ENCODE measurements at places on chromosomes 7 and 10. TPM values are rescaled to one million over a fixed set of nuclear protein-coding genes. Genes with fewer than 3 reads are reported as not detected.

PNLIPRP2 gene
- total RNA-seq = 1.1 TPM

FLNC gene
- 16.2 TPM for total RNA-seq

DKK1 gene
- total RNA-seq = 11.4 TPM

ASCC1 gene
- 29.2 TPM for total RNA-seq

CAV1 gene
- 473 TPM for total RNA-seq

C10orf67 gene
- total RNA-seq = not detected

OR2A42 gene
- total RNA-seq = not detected

GLUD1 gene
- 127 TPM for total RNA-seq

SLC26A4 gene
- total RNA-seq = 0.67 TPM

PIP gene
- total RNA-seq = not detected

- no peak for DNase-seq
These were observed 46.0 kb downstream of the ATAD1 start for GRCh38 chr10:87771871-87772500.

- DNase-seq = no peak
These were observed 49.1 kb downstream of the AOC1 start for GRCh38 chr7:150901160-150902035.

DNA sequence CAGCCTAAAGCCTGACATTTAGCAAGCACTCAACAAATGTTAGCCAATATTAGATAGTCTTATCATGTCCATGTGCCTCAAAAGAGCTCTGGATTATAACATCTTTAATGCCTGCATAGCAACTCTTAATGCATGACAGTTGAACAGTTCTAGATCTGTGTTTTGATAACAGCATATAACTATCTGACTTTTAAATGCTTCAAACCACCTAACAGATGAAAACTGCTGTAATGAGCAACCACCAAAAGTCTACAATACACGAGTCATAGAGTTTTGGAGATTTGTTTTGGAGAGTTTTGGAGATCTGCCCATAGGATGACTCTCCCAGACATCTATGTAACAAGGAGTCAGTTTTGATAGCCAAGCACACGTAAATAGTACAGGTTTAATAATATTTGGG is 227.3 kb downstream of the TWIST1 start:
- no peak for DNase-seq

- no peak for DNase-seq
These were observed at the start of gene GTF2IRD1 for GRCh38 chr7:74453322-74454011. TSS of gene GTF2IRD1 (plus strand) at chr7:74453906. CDS start at chr7:74508081, 54,175 bp downstream.

DNA sequence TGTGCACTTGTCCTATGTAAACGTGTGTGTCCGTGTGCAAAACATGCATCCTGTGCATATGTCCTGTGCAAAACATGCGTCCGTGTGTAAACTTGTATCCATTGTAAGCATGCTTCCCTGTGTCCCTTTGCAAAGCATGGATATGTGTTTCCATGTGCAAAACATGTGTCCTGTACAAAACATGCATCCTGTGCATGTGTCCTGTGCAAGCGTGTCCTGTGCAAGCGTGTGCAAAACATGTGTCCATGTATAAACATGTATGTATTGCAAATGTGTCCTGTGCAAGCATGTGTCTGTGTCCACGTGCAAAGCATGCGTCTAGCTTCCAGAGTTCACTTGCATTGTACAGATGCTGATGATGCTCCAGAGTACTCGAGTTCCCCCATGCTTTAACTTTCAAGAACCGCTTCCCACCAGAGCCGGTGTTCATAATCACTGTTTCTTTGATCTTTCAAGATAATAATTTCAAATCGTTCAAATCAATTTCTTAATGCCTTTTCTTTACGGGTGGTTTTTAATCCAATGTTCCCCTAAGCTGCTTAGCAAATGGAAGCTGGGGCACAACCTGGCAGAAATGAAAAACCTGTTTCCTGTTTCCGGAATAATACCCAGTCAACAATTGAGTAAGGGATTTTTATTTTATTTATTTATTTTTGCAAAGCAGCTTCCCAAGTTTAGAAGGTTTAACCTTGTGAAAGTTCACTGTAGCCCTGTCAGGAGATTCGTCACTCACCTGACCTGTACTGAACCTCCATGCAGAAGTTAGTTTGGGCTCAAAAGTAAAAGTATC is 641 bp upstream of the ASB13 start:
- DNase-seq = no peak

DNA sequence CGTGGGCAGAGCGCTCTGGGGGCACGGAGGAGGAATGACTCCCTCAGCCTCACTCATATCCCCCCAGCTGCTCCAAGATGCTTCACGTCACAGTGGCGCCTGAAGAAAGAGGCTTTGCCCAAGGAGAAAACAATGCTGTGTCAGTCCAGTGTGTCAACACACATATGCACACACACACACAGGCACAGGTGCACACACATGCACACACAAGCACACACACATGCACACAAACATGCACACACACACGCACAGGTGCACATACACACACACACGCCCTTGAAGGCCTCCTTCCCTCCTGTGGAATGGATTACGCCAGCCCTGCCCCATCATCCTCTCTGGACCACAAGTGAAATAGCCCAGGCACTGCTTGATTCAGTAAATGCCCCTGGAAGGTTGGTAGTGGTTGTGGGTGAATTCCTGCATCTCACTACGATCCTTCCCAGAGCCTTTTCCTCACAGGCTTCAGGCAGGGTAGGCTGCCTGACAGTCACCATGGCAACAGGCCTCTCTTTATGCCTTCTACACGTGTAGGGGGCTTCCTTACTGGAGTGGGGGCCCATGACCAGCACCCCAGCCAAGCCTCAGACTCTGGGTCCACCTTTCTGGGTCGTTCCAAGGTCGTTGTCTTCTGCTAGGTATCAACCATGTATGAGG is 371.5 kb upstream of the PODXL start:
- no peak for DNase-seq

DNA sequence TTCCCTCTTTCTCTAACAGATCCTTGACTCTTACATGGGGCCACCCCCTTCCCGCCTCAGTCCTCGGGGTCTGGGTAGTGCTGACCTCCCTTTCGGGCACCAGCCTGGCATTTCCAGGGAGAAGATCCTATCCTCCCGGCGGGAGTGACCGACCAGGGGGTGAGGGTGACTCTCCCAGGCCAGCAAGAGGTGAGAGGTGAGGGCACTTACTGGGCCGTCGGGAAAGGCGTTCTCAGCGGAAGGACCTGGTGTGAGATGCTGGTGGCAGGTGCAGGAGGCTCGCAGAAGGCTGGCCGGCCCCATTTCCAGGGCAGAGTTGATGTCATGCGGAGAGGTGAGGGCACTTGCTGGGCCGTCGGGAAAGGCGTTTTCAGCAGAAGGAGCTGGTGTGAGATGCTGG is 4.2 kb upstream of the FOXL3 start:
- DNase-seq = no peak

DNA sequence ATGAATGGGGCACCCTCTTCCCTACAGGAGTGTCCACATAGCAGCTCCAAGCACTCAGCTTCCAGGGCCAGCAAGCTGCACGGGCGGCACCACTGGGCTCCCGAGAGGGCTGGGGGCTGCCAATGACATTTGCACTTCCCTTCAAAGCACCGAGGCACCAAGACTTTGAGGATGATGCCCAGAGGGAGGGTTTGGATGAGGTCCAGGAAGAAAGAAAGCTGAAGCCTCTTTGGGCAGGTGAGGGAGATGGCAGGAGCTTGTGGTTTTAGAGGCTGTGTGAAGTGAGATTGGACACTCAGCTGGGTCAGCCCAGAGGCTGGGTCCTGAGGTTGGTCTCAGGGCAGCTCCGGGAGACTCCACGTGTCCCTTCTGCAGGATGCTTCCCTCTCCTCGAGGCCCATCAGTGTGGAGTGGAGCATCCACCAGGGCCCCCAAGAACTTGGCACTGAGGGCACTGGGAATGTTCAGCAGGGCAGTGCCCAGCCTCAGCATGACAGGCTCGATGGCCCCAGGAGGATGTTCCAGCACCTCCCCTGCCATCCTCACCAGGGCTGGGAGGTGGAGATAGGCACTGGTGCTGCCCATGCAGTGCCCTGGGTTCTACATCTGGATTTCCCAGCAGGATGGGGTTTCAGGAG is 54.9 kb upstream of the IGFBP3 start:
- no peak for DNase-seq

DNA sequence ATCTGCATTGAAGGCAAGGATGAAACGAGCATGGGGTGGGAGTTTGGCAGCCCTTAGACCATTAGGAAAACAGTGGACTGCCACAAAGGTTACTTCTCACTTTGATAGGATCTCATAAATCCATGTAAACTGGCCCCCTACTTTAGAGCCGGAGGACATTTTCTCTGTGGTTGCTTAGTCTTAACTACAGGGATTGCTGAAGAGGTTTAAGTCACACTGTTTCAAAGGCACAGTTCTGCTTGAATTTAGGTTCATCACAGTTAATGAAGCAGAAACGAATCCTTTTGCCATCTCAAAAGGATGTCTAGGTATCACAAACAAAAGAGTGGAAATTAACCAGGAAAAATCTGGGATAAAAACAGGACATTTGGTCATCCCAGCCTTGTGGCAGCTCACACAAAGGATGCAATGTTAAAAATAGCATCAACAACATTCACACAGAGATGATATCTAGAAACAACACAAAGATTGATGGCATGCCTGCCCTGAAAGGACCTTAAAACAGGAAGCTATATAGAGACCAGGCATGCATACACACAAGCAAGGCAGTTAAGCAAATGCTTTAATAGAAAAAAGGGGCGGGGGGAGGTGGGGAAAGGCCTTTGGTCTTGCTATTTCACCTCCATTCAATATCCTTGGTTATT is 74.0 kb downstream of the DOCK4 start:
- DNase-seq = no peak

DNA sequence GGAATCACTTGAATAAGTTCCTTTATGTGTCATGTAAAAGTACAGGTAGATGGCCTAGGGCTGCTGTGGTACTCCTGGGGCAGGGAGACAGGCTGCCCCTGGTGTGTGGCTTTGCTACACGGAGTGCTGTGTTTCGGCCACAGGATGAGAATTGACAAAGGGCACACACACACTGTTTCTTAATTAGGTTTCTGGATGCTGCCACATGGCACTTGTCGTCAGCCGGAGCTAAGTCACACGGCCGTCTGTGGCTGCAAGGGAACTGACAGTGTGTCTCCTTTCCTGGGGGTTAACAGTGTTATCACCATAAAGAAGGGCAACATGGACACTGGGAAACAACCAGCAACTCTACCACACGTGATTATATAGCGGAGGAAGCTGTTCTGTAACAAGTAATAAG is 55.7 kb upstream of the CREB5 start:
- no peak for DNase-seq

- DNase-seq = no peak
These were observed 27.4 kb downstream of the FAM241B start for GRCh38 chr10:69657430-69657829.

GRCh38 chr7:81014908-81015307 is 96.1 kb upstream of the SEMA3C start:
- no peak for DNase-seq

DNA sequence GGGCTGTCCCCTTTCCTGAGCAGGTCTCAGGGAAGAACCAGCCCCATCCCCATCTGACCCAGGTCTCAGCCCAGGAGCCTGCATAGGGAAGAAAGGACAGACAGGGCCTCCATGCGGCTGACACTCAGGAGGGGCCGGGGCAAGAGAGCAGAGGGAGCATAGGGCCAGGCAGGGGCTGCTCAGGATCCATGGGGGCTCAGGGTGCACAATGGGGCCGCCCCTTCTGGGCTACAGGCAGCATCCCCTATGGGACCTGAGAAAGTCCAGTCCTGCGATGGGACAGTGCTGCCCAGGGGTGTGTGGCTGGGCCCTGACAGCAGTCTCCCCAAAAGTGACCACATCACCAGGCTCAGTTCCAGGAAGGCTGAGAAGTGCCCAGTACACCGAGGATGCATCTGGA is 32.7 kb upstream of the ZNF735 start:
- no peak for DNase-seq

- no peak for DNase-seq
These were observed 5.1 kb downstream of the KAZALD1 start for GRCh38 chr10:101066896-101067355.

DNA sequence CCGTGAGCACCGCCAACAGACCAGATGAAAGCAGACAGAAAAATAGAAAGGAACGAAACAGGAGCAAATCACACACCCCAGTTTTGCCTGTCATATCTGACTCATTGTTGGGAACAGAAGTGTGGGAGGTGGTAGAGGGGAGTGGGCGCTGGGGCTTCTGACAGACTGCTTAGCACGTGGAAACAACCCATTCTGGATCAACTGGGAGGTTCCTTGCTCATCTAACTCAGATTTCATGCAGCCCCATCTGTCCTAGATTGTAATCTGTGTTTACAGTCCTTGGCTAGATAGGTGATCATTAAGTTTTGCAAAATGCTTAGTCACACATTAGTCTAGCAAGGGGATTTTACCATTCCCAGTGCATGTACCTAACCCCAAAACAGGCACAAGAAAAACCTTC is 154.1 kb downstream of the NRP1 start:
- DNase-seq = no peak

DNA sequence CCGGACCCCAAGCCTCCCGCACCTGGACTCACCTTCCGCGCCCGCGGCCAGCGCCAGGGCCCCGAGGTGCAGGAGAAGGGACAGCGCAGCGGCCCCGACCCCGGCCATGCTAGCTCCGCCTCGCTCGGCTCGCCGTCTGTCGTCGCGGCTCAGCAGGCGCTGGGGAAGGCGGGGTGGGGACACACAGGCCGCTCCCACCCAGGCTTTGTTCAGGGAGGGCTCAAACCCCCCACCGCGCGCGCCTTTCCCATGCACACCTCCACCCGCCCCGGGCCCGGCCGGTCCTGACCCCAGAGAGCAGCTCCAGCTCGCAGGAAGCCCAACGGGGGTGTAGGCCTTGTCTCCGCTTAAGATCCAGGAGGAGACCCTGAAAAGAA is at the start of gene KCP:
TSS of gene KCP (minus strand) at position 141 of the 377 bp plus-strand sequence. CDS start at position 108, 33 bp downstream.
- peak; percentile 84 for DNase-seq

DNA sequence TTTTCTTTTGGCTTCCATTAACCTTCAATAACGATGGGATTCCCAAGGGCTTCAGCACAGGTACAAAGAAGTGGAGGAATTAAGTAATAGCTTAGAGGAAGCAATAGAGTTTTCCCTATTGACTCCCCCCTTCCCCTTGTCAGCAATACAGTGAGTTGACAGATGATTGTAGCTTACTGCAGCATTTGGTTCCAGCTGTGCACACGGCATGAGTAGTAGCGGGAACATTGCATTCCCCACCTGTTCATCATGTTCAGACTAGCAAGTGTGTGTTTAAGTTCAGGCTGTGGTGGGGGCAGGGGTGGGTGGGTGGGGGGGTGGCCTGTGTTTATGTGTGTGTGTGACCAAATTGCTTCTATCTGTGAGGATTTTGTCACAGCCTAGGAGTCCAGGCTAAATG is 4.6 kb upstream of the ADRA2A start:
- no peak for DNase-seq

DNA sequence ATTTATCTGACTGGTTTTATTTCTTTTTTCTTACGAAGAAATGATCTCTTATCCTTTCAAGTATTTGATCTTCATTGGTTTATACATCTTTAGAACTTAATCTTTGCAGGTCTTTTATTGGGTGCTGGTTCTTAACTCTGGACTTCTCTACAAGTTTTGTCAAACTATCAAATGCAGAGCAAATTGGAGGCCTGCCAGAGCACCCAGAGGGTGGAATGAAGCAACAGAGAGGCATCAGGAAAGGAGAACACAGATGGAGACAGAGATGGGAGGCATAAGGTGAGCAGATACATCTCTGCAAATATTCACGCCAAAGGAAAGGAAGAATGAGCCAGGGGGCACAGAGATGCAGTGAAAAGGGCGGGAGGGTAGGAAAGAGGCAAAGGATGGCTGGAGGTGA is 130.3 kb downstream of the PKD1L1 start:
- no peak for DNase-seq

All from mesenteric fat pad (tissue), 1 donor.